Esophagus squamous epithelium (tissue), 5 donors: ENCODE measurements at places on chromosomes 11 and 22.

GRCh38 chr22:36010090-36010489 lies 18.5 kb downstream of the RBFOX2 start:
- DNase-seq: no peak

GRCh38 chr11:33635161-33635560 lies 65.5 kb downstream of the C11orf91 start:
- no peak for DNase-seq

GRCh38 chr11:1559111-1559951 lies 12.7 kb downstream of the DUSP8 start:
- no peak for DNase-seq

GRCh38 chr22:43343670-43344519 lies 723 bp upstream of the SCUBE1 start:
- no peak for DNase-seq

GRCh38 chr11:109973486-109973885 lies 119.7 kb upstream of the ZC3H12C start:
- DNase-seq: no peak

GRCh38 chr11:17277024-17277584 lies 565 bp downstream of the NUCB2 start:
- DNase-seq: no peak

DNA sequence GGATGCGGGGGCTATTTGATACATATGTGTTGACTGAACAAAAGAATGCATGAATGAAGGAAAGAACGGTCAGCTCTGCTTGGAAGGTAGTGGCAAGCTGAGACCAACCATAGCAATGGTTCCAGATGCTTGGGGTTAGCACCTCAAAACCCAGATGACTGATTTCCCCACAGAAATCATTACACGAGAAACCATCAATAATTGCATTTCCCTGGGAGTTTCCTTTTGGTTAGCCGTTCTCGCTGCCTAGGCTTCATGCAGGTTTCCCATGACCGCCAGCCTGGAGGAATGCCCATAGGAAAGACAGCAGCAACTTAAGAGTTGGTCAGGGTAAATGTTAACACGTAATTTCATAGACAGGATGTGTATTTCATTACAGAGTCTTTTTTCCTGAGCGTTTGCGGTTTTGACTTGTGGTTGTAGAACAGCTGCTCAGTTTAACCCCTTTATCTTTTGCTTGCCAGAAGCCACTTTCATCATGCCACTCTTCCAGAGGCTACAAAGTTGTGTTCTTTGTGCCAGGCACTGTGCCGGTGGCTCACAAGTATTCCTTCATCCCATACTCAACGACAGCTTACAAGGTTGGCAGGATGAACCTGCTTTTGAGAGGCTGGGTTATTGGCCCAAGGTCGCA lies 2.8 kb downstream of the IL17RA start:
- no peak for DNase-seq

DNA sequence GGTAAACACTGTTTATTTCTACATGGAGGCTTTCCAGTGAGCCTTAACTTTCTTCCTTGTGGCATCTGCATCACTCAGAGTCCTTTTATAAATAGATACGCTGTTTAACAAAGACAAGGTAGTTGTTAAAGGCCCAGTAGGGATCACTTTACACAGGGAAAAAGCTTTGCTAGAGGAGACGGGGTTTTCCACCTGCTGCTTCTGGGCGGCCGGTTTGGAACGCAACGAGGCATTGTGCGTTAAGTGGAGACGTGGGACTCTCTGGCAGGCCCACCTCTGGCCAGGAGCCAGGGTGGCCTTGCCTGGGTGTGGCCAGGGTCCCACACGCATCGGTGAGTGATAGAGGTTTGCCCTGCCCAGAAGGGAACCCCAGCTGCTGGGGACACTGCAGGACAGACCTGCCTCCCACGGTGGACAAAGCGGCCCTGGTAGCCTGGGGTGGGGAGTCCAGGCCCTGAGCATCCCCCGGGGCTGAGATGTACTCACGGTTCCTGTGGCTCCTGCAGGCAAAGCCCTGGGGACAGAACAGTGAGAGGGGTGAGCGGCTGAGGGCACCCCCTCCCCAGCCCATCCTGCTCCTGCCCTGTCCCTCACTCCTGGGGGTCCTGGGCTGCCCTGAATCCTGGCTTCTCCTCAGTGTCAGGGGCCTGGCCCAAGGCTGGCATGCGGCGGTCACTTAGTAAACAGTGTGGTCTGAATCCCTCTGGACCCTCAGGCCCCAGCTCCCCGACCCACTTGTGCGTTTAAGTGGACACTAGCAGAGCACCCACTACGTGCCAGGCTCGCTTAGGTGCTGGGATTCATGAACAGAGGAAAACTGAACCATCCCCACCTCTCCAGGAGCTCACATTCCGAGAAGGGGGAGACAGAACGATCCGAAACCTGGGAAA lies 4.2 kb downstream of the IL17REL start:
- DNase-seq: no peak

GRCh38 chr11:119322921-119323531 lies 6.1 kb upstream of the MCAM start:
- no peak for DNase-seq

GRCh38 chr22:30802202-30803166 lies 107.8 kb downstream of the OSBP2 start:
- no peak for DNase-seq

DNA sequence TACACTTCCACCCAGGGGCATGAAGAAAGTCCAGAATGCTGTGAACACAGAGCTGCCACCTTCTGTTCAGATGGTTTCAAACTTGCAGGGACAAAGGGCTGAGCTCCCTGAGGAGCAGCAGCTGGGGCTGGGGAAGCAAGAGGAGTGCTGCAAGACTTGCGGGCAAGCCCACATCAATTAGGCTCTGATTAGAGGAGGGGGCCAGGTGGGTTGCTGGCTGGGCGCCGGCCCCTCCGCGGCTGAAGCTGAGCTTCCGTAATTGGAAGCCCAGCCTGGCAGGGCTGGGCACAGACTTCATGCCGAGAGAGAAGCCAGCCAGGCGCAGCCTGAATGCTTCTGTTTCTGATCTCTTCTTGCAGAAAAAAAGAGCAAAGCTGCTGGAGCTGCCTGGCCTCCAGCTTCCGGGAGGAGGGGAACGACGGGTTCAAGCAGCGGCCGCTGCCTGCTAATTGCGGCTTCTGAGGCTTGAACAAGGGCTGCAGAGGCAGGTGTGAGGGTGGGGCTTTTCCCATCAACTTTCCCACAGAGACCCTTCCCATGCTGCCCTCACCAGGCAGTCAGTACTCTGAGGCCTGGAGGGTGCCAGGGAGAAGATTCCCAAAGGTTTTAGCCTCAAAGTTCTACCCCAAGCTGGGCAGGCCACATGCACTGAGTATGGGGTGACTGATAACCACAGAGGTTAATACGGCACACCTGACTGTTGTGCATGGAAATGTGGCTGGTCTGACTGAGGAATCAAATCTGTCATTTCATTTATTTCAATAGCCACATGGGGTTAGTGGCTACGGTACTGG lies 91.1 kb upstream of the LMO1 start:
- DNase-seq: no peak

- no peak for DNase-seq
These were observed 1018.9 kb downstream of the DLG2 start for GRCh38 chr11:84607975-84608836.

DNA sequence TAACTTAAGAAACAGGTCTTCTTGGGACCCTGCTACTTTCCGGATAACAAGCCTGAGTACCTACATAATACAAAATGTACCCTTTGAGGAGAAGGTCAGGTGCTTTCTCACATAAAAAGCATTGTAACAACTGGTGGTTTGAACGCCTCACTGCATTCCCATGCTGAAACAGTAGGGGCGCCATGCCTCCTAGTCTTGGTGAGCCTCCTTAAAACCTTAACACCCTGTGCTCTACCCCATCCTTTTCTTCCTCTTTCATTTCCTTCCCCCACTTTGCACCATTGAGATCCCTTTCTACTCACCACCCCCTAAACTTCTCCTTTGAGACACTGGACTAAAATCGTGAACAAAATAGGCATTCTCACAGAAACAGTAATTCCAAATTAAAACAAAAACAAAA lies 729.3 kb downstream of the NTM start:
- no peak for DNase-seq

DNA sequence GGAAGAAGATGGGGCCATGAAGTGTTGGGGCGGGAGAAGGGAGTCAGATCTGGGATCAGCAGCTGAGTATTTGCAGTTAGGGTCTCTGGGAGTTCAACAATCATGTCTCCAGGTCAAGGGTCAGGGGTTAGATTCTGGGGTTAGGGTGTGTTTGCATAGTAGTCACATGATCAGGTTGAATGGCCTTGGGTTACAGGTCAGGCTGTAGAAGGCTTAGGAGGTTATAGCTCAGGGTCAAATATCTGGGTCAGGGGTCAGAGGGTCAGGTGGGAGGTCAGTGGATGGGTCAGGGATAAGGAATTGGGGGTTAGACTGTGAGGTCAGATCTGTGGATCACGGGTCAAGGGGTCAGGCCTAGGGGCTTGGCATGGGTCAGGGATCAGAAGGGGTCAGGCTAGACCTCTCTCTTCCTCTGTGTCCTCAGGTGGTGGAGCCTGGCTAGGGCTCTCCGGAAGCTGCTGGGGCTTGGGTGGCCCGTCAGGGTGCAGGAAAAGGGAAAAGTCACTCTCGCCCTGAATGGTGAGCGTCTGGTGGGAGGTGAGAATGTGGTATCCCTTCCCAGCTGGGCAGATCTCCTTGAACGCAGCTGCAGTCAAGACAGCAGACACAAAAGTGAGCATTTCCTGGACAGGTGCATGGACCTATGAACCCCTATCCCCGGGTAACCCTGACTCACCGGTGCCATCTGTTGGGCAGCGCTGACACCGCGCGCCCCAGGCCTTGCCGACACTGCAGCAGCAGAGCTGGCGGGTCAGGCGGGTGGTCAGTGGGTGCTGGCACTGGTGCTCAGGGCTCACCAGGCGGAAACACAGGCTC lies 6.4 kb downstream of the LTBP3 start:
- DNase-seq: no peak

DNA sequence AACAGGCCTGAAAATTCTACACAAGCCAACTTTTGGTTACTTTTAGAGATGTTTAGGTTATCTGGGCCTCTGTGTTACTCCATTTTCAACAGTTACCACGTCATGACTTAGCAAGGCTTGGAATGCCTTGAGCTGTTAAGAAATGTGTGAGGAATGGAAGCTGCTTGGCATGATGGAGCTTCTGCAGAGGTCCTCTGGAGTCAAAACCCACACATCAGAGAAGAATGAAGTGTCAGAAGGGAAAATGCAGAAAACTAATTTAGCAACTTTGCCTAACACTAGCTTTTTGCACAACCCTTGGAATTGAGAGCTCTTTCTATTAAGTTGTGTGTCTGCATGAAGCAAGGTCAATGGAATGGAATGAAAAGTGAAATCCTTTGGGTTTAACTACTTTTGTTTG lies 27.4 kb downstream of the FAT3 start:
- DNase-seq: no peak

DNA sequence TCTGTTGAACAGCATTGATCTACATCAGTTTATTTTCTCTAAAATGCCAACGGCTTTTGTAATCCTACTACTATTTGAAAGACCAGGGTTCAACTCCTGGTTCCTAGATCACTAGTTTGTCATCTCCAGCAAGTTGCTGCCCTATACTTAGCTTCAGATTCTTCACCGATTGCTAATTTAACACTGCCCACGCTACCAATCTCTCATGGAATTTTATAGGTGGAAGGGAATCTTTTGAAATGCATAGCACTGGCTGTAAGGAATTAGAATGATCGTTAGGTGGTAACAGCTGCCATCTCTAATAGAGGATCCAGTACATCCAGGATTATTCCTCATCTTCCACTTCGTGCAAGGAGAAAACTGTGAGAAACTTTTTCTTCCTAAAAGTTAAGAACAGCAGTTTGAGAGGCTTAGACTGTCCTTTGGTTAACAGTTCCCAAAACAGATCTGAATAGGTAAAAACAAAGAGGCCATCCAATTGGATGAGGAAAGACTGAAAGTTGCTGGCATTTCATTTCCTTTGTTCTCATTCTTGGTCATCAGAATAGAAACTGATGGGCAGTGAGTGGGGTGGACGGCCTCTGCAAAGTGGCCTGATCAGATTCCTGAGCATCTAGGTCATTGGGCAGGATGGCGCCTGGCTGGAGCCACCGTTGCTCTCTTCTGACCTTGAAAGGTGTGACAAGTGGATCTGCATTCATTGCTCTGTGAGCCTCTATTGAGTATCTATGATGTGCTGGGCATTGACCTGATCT lies 236.3 kb upstream of the SORL1-AS1 start:
- DNase-seq: no peak

GRCh38 chr22:39136317-39136716 lies 16.2 kb downstream of the CBX7 start:
- no peak for DNase-seq

GRCh38 chr22:47231759-47232158 lies 469.3 kb downstream of the TBC1D22A start:
- no peak for DNase-seq

GRCh38 chr11:117673602-117674001 lies 123.4 kb downstream of the DSCAML1 start:
- DNase-seq: no peak

DNA sequence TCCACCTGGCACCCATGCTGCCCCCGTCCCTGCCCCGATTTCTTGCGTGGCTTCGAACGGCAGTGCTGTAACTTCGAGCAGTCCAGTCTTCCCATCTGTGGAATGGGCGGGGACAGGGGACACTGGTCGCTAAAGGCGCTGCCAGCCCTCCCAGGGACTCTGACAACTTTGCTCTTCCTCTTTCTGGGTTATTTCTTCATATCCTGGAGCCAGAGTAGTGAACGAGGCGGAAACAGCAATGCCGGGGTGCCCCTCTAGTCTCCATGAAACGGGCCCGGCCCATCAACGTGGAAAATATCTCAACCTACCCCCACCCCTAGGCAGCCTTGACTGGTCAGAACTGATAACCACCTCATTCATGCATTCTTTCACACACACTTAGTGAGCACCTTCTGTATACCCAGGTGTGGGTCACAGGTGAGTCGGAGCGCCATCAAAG lies 42.8 kb downstream of the TRIOBP start:
- DNase-seq: no peak

DNA sequence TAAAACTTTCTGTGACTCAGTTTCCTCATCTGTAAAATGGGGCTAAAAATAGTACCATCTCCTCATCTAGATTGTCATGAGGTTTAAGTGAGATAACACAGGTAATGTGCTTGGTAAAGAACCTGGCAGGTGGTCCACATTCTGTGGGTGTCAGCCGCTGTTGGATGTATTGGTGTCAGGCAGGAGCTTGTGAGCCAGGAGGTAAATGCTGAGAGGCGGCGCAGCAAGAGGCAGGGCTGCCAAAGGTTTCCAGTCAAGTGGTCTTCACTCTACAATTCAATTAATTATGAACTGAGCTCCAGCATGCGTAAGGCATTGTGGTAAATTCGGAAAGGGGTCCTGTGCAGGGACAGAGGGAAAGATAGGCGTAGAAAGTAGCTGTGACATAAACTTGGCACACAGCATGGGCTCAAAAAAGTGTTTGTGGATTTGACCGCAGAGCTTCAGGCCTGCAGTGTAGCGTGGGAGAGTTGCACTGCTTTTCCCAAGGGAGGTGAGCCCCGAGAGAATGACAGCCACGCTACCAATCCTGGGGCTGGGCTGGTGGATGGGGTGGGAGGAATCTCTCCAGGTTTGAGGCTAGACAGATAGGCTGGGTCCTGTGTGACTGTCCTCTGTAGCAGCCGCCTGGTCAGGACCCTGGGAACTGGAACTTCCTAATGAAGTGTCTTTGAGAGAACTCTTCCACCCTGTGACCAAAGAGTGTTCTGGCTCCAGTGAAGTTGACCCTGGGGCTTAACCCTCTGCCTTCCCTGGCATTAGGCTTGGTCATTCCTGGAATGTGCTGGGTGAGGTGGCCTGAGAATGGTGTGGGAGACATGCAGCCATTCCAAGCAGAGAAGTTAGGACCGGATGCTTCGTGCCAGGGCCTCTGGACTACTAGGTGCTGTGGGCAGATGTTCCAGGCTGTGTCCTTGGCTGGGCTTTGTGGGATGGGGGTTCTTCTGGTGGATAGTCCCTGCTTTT lies 122.4 kb downstream of the FEZ1 start:
- no peak for DNase-seq

- DNase-seq: no peak
These were observed 17.4 kb downstream of the LIMK2 start for GRCh38 chr22:31229402-31230079.
